ENCODE measurements at places on chromosomes 11 and 22. TPM values are rescaled to one million over a fixed set of nuclear protein-coding genes. Genes with fewer than 3 reads are reported as not detected.

The ZP1 gene
- not detected for polyA plus RNA-seq

The SLC37A2 gene
- 0.13 TPM for polyA plus RNA-seq

The C22orf31 gene
- not detected for polyA plus RNA-seq

The SLC16A8 gene
- not detected for polyA plus RNA-seq

The DRG1 gene
- 90.8 TPM for polyA plus RNA-seq

The OR5B17 gene
- not detected for polyA plus RNA-seq

The BACE1-AS gene
- 0.82 TPM for polyA plus RNA-seq

The YIF1A gene
- 53.9 TPM for polyA plus RNA-seq

The GPR83 gene
- 0.14 TPM for polyA plus RNA-seq

The NPAS4 gene
- not detected for polyA plus RNA-seq

The OR4D10 gene
- not detected for polyA plus RNA-seq

The ISX gene
- polyA plus RNA-seq, result not detected

DNA sequence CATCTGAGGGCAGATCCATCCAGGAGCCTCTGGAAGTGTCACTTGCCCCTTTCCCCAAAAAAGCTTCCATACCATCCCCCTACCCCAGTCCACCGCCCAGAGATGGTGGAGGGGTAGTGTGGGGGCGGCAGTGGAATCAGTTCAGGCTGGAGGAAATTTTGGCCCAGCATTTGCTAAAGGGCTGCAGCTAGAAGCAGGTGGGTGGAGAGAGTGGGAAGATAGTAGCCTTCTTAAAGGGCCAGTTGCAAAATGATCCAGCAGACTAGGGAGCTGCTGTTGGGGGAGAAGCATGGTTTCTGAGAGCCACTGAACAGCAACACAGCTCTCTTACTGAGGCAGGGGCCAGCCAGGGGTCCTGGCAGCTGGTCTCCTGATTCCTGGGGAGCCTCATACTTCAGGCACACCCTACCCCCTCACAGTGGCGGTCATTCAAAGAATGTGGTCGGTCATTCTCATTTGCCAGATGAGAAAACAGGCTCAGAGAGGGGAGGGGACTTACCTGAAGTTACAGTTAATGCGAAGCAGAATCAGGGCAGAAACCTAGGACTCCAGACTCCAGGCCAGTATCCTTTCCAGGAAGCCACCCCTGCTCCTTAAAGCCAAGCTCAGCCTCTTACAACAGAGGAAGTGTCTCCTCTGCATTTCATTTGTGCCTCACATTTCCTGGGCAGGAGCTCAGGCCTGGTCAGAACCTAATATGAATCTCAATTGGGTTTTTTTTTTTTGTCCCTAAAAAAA lies 5.4 kb downstream of the SEC14L2 start:
- DNase-seq, result no peak

GRCh38 chr22:39655831-39656230 lies 85.3 kb downstream of the CACNA1I start:
- DNase-seq, result no peak

DNA sequence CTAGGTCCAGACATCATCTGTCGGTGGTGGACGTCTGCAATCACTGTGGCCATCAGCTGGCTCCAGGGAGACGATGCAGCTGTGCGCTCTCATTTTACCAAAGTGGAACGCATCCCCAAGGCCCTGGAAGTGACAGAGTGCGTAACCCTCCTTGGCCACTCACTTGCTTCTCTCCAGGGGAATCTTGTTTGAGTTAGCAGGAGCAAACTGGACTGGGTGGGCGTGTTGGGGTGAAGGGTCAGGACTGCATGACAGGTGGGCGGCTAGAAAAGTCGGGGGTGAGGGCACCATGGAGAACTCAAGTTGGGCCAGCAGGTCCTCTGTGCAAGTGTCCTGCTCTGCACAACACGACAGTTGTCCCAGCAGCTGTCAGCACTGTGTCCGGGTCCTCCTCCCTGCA lies 16.2 kb downstream of the SHISA8 start:
- no peak for DNase-seq

GRCh38 chr11:76669901-76670484 lies 554 bp downstream of the LRRC32 start:
- no peak for DNase-seq

DNA sequence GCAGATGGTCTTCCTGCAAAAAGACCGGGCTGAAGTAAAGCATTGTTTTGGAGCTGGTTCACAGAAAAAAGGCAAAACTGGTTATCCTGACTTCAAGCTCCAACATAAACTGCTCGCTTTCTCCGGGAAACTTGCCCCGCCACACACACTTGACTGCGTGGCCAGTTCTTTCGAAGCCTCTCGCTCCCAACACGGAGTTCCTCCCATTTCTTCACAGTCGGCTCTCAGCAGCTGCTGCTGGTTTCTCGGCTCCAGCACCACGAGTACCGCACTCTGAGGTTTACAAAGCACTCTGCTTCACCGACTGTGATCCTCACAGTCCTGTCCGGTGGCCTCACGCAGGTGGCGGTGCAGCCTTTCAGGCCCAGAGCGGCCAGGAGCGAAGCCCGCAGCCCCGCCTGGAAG lies 264 bp downstream of the CHEK1 start:
- no peak for DNase-seq

DNA sequence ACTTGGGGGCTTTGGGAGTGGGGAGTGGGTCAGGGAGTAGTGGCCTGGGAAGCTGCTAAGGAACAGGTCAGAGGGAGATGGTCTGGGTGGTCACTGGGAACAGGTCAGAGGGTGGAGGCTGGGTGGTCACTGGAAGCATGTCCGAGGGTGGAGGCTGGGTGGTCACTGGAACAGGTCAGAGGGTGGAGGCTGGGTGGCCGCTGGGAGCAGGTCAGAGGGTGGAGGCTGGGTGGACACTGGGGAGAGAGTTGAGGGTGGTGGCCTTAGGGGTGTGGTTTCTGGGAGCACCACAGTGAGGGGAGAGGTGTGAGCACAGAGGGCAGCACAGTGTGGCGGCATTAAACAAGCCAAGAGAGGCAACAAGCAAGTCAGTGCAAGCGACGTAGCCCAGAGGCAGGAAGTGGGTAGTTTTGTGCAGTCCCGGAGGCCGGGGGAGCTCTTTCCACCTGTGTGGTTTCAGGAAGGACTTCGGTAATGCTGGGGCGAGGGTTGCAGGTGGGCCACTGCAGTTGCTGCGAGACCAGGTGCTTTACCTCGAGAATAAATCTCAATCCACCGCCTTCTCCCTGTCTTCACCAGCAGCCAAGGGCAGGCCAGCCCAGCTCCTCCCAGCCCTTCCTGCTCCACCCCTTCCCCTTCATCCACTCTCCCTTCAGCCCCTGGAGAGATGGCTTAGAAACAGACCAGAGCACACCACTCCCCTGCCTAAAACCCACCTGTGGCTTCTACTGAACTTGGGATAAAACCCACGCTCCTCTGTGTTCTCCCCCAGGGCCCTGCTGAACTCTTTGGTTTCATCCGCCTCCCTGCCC lies 3.2 kb upstream of the CACNA1I start:
- peak; percentile 10 for DNase-seq

GRCh38 chr22:26485806-26486390 lies 2.2 kb downstream of the SRRD start:
- no peak for DNase-seq

DNA sequence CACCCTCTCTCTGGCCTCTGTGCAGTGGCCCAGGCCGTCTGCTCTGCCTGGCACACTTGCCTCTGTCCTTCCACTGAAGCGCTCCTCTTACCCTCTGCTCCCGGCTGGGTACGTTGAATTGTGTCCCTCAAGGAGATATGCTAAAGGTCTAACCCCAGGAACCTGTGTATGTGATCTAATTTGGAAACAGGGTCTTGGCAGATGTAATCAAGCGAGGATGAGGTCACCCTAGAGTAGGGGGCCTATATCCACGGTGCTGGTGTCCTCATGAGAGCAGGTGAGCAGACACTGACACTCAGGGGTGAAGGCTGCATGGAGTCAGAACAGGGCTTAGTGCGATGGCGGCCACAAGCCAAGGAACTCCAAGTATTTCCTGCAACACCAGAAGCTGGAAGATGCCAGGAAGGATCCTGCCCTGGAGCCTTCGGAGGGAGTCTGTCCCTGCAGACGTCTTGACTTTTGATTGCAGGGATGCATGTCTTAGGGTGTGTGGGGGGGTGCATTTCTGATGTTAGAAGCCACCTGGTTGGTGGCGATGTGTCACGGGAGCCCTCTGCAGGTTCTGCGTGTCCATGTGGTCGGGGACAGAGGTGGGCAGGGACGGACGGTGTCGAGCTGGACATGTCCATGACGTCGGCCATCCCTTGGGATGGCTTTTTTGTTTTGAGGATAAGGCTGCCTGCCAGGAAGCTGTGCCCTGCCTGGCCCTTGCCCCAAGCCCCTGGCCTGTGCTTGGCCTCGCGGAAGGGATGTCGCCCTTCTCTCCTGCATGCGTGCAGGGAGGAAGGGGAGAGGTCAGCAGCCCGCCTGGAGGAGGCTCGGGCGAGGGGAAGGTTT lies 68.6 kb downstream of the LRP5 start:
- no peak for DNase-seq

DNA sequence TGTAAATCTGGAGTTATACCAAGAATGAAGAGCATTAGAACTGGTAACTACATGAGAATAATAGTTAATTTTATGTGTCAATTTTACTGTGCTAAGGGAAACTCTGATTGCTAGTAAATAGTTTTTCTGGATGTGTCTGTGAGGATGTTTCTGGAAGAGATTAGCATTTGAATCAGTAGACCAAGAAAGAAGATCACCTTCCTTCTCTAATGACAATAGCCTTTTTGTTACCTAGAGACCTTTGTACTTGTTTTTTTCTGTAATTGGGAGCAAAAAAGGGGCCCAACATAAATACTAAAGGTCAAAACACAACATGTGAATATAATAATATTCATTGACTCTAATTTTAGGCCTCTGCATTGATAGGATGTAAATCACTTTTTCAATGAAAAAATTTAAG lies 100.6 kb downstream of the DLG2 start:
- no peak for DNase-seq

GRCh38 chr11:104799251-104799650 lies 99.0 kb downstream of the CASP12 start:
- DNase-seq, result no peak

- DNase-seq, result no peak
These were observed 307.5 kb upstream of the ZC3H12C start for GRCh38 chr11:109785714-109786113.

DNA sequence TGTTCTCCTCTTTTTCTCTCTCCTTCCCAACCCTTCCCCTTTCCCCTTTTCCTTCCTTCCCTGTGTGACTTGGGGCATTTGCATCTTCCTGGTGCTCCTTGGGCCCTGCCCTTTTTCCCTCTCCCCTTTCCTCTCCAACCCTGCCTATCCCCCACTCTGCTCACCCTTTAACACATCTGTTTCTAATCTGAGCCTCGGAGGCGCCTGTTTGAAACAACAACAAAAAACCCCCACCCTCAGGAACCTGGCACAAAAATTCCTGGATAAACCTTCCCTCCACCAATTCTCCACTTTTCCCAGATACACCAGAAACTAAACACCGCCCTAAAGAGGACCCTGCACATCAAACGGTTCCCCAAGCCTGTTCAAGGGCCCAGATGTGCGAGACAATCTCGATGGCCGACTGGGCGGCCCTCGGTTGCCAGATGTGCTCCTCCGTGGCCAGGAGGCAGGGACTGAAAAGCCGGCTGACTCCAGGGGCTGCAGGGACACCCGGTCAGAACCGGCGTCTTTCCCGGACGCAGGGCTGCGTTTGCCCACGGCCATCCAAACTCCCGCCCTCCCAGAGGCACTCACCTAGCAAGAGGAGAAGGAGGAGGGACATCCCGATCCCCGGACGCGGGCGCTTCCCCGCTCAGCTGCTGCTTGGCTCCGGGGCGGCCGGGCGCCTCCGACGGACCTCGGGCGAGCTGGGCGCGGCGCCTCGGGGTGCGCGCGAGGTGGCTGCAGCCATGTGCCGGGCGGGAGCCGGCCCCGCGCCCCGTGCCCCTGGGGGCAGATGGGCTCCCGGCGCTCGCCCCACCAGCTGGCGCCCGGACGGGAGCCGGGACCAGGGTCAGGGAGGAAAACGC lies 486 bp downstream of the CLMP start:
- DNase-seq, result no peak

DNA sequence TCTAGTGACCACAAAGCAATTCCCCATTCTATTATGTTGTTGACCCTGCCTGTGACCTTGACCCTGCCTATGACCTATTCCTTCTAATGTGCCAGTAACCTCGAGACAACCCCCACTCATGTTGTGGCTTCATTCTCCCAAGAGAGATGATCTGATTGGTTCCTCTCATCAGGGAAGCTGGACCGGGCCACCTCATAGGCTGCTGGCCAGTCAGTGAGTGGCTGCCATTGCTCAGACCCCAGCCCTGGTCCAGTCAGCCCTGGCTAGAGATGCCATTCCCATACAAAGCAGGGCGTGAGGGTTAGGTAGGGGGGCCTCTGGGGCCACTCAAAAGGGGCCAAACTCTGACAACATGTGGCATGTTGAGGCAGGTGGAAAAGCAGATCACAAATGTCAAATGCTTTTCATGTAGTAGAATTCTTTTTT lies 11.9 kb downstream of the SLC29A2 start:
- DNase-seq, result no peak

GRCh38 chr22:19795617-19796008 lies 35.0 kb downstream of the TBX1 start:
- no peak for DNase-seq

DNA sequence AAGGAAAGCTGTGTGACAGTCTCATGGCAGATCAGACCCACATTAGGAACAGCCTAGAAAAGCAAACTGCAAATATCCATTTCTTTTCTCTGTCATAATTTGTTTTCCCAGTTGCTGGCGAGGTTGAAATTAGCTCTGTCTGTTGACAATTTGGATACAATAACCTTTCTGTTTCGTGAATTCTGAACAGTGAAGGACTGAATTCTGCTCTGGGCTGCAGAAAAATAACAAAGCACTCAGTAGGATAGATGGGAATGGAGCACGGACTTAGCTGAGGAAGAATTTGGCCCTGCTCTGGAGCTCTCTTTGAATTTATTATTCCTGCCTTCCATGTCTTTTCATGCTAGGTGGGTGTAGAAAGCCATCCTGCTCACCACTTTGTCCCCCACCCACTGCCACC lies 140.3 kb downstream of the RRAS2 start:
- no peak for DNase-seq

GRCh38 chr11:36492724-36493304 lies 17.3 kb downstream of the TRAF6 start:
- DNase-seq, result peak; percentile 40

DNA sequence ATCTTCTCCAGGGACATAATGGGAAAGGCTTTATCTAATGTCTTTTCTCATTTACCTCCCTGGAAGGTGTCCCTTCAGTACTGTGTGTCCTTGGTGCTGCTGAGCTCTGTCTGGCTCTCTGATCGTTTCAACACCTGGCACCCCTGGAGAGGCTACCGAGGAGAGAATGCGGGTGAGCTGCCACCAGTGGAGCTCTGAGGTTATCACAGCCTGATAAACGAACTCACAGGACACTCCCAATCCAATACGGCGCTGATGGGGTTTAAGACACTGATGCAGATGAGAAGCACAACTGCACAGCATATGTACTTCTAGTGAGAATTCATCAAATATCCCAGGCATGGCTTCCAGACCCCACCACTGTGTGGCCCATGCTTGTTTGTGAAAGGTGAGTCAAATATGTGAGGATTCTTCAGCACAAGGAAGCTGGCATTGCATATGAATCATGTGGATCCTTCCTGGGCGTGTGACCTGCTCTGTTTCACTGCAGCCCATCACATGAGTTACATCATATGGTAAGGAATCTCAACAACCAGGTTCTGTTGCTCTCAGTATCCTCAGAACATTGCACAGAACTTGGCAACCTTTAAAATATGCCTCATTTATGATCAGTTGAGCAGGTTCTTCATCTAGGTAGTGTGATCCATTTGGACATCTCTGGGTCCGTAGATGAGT lies 34.8 kb upstream of the VWA5A start:
- DNase-seq, result no peak
